ENCODE measurements at places on chromosomes 6 and 20.
A peak's percentile ranks its signal among the peaks of the same experiment; 100 is the strongest.

DNA sequence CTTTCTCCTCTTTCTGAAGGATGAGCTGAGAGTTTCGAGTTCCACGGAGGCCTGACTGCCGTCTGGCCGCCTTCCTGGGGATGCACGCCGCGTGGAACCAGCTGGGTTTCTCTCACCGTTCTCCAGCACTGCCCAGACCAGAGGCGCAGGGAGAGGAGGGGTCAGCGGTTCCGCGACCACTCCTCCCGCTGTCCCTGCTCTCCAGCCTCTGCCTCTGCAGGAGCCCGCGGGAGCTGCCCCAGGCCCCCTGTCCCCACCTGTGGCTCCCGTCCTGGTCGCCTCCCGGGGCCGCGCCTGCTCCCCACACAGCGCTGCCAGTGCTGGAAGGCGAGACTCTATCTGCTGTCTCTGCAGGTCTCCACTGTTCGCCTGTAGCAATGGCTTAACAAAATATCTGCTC is 106.8 kb upstream of the AFDN start:
- DNase-seq = no peak

DNA sequence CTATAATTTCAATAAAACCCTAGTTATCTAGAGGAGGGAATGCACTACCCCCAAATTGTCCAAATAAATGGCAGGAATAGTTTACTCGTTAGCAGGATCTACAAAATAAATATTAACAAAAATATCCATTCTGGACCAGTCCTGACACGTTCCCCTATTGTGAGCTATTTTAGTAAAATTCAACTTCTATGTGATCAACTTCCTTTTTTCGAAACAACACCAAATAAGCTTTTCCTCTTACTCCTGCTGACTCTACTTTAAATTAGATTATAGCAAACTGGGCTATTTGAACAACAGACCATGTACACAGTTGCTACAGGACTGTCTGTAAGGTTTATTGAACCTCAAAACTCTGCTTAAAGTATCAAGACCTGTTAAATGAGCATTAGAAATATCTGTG is 154.3 kb downstream of the IPCEF1 start:
- DNase-seq = no peak

DNA sequence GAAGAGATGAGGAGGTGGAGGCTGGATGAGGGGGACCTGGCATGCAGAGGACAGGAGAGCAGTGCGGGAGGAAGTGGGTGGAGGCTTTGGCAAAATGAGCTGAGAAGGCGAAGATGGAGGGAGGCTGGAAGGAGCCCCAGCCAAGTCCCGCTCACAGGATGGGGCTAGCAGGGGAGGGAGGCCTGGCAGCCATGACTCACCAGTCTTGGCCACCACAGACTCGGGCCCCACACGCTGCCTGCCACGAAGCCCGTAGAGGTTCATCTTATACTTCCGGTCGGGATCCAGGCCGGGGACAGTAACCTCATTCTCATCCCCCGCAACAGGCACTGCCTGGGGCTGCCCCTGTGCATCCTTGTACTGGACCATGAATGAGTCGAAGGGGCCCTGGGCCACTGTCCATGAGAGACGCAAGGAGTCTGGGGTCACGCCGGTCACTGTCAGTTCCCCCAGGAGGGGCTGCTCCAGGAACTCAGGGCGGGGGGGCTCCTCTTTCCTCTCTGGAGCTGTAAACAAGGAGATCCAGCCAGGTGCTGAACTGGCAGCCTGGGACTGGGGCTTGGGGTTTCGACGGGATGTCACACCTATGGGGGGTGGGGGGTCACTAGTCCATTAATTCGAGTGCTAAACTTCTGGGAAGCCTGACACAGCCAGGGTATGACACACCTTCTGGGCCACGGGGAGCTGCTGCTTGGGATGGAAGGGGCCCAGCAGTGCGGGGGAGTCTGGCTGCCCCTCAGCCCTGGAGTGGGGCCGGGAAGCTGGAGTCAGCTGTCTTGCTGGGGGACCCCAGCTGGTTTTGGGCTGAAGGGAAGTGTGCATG is 27.8 kb downstream of the TNXB start:
- no peak for DNase-seq

- no peak for DNase-seq
These were observed 248.9 kb downstream of the PTPRK start for GRCh38 chr6:128271527-128271926.

GRCh38 chr6:142458836-142459235 is 157.0 kb downstream of the ADGRG6 start:
- no peak for DNase-seq

DNA sequence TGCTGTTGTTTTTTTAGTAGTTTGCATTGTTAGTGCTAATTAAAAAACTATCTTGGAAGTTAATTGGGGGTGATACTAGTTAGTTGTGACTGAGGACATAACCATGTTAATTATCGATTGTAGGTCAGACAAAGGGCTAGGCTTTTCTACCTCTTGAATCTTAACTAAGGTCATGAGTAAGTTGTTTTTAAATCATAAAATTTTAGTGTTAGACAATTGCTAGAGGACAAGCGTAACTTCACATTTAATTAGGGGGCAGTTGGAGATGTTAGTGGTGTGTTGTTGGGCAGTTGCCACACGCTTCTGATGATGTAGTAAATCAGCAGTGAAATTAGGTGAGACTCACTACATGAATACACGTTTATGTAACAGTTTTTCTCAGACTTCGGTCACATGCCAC is 619.1 kb upstream of the FLRT3 start:
- no peak for DNase-seq

GRCh38 chr6:11598687-11599086 is 61.1 kb downstream of the TMEM170B start:
- no peak for DNase-seq

DNA sequence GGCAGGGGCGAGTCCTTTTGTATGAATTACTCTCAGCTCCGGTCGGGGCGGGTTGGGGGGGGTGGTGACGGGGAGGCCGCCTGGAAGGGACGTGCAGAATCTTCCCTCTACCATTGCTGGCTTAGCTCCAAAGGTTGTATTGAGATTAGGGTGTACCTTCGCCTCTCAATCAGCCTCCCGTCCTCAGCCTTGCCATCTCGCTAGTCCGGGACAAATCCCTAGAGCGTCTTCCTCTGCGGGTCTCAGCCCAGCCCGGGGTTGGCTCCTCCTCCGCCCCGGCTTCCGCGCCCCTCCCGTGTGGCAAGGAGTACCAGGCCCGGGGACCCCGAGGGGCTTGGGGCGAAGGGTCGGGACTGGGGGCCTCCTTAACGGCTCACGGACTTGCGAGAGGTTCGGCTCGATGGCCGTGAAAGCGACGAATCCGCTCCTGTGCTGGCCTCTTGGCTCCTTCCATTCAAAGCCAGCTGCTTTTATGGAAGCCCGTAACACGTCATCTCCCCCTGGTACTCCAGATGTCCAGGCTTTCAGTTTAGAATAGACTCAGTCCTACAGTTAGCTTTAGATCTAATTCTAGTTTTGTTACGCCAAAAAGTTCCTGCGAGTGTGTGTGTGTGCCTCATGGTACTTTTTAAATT is 636 bp upstream of the EEF1A1 start:
- DNase-seq = no peak

DNA sequence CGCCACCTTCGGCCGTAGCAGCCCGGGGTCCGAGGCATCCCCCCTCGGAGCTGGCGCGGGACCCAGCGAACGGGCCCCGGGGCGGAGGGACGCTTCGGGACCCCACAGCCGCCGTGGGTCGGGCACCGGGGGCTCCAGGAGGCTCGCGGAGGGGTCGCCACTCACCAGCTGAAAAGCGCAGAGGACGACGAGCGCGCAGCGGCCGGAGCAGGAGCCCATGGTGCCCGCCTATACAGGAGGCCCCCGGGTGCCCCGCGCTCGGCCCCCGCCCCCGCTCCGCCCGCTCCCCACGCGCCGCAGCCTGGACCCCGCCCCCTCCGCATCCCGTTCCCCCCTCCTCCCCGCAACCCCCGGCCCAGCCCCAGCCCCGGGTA is at the start of gene NKAIN4:
TSS of gene NKAIN4 (minus strand) at position 232 of the 374 bp plus-strand sequence. CDS start at position 219, 13 bp downstream.
- no peak for DNase-seq

- no peak for DNase-seq
These were observed 125.2 kb upstream of the MAP3K7 start for GRCh38 chr6:90712114-90712513.

GRCh38 chr20:37941332-37941731 is 38.4 kb downstream of the VSTM2L start:
- DNase-seq = no peak

DNA sequence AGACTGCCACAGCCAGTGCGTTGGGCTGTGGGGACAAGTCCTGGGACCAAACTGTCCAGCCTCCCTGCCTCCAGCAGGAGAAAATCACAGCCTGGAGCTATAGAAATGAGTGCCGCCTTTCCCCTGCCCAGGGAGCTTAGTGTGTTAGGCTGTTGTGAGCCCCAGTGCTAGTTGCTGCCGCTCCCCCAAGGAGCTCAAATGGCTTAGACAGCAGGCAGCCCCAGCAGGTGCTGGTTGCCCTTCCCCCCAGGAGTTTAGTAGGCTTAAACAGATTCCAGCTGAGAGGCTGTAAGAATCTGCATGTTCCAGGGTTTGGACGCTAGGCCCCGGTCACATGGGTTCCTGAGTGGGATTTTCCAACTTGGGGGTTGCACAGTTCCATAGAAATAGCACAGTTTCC is 27.2 kb upstream of the HMGN3 start:
- no peak for DNase-seq

DNA sequence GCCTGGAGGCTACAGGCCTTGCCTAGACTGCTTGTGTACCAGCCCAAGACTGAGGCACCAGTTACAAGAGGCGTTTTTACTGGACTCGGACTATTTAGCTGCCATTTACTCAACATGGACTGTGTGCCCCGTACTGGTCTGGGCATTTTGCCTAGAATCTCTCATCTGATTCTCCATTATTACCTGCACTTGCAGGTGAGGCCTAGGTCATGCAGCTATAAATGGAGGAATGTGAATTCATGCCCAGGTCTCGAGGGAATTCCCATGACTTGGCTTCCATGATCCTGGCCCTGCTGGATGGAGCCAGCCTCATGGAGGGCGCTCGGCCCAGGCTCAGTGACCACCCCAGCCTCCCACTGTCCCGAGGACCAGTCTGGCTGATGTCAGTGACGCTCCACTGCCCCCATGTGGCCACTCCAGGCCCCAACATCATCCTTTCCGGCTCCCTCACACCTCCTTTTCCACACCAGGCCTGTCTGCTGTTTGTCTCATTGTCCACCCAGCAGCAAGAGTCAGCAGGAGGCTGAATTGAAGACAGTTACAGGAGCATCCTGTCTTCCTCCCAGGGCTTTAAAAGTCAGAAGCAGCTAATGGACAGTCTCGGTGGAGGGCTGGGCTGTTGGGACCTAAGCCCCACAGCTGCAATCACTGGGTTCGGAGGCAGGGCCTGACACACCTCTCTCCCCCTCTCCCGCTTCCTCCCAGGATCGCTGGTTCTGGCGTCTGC is 8.7 kb downstream of the MMP24OS start:
- peak; percentile 23 for DNase-seq

All from stimulated activated naive CD4-positive, alpha-beta T cell treated with Interleukin-2 at 50 U/mL for 16 hours (primary cell).